COLO829 (cell line): ENCODE measurements at places on chromosomes 13 and 19.

DNA sequence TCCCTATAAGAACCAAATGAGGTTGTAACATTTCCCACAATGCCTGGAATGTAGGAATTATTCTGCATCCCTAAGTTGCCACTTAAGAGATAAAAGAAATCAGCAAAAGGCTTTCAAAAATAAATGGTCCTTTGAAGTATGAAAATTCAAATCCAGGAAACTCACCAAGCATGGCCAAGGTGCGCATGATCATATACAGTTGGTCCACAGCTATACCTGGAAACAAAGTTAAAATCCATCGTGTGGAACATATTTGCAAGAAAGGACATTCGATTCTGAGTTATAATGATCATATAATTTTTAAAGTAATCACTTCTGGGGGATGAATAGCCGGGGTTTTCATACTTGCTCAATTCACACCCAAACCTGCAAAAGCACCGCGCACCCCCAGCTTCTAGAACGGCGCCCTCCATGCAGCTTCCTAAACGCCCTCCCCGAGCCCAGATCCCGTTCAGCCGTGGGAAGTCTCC lies 525 bp downstream of the CARS2 start:
- DNase-seq, result no peak

DNA sequence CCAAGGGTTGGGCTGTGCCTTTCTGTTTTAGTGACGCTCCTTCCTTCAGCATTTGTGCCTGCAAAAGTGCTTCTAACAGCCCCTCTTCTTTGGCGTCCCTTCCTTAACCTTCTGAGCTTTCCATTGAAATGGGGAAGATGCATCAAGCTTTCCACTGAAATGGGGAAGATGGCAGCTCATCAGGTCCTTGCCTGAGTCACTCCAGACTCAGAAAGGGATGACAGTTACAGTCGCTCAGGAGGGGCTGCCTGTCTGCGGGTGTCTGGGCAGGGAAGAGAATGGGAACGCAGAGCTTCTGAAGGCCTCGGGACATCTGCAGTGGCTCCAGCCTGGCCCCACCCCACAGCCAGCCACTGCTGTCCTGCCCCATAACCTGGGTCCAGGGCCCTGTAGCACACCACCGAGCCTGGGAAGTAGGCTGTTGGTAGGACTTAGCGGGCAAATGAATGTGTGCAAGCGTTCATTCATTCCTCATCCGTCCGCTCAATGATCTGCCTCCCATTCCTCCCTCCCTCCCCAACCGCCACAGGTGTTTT lies 9.8 kb downstream of the AP1M1 start:
- DNase-seq, result no peak

- DNase-seq, result peak; percentile 51
Observed at GRCh38 chr19:43809762-43810696, 7.8 kb upstream of the LYPD5 start.

- peak; percentile 85 for DNase-seq
Observed at GRCh38 chr19:4555657-4556561, 3.6 kb downstream of the SEMA6B start.

GRCh38 chr19:4983346-4984105 lies 14.6 kb downstream of the KDM4B start:
- no peak for DNase-seq

GRCh38 chr13:106376401-106377112 lies 158.9 kb downstream of the EFNB2 start:
- peak; percentile 56 for DNase-seq

DNA sequence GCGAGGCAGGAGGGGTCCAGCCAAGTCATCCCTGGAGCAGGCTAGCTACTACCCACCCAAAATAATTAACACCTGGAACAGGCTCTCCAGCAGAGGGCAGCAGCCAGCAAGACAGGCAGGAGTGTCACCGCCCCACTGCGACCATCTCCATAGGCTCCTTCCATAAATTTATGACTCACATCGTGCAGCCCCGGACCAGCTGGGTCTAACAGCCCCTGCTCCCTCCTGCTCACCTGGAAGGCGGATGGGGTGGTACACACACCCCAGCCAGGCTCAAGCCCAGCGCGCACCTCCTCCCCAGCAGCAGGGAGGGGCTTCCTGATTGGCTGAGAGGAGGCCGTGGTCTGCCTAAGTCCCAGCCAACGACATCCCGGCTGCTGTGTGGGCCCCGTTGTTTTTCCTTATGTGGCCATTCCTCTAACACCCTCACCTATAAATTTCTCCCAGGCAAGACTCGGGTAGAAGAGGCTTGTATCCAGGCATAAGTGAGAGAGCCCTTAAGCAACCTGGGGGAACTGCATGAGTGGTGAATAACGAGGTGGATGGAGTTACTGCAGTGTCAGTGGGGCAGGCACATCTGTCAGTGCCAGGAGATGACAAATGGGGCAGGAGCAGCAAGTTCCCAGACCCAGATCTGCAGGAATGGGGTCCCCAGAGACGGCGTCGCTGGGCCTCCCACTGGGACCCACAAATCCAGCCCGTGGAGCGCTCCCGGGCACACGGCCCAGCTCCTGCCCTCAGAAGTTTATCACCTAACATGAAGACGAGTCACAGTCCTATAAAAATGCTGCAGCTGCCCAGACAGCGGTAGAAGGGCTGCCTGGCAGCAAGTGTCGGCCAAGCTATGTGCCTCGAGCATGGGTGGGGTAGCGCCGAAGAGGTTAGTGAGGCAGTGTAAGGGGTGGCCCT lies 43.1 kb downstream of the CEBPG start:
- DNase-seq, result peak; percentile 66

GRCh38 chr13:40146063-40146462 lies 490.6 kb downstream of the COG6 start:
- DNase-seq, result no peak

DNA sequence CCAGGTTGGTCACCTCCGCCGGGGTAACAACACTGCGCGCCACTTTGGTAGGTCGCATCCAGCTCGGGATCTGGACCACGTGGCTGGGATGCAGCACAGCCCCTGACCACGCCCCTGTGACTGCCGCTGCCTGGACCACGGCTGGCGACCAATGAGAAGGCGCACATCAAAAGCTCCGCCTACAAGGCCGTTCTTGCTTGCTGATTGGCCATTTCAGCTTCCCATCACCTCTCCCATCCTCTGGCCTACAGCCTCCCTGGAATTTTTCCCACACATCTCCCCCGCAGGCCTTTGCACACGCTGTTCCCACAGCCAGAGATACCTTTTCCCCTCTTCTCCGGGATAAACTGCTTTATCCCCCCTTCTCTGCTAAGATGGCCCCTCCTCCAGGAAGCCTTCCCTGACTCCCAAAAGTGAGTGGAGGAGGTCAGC lies 12.5 kb upstream of the MAP1S start:
- DNase-seq, result no peak

DNA sequence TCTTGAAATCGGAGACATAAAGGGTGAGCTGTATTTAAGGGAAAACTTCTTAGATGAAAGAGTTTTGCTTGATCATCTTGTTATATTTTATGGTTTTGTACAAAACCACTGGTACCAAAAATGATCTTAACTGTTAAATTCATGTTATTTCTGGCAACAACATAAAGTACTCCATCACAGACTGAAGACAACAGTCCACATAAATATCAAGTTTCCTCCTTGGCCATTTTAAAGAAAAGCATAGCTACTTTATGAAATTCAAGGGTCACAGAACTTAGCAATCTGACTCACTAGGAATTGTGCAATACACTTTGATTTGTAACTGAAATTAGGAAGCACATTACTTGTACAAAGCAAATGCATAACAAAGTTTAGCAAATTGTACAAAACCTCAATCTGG lies 66.3 kb downstream of the TBC1D4 start:
- DNase-seq, result no peak

- no peak for DNase-seq
Observed at GRCh38 chr13:78784014-78784750, 125.2 kb upstream of the OBI1 start.

DNA sequence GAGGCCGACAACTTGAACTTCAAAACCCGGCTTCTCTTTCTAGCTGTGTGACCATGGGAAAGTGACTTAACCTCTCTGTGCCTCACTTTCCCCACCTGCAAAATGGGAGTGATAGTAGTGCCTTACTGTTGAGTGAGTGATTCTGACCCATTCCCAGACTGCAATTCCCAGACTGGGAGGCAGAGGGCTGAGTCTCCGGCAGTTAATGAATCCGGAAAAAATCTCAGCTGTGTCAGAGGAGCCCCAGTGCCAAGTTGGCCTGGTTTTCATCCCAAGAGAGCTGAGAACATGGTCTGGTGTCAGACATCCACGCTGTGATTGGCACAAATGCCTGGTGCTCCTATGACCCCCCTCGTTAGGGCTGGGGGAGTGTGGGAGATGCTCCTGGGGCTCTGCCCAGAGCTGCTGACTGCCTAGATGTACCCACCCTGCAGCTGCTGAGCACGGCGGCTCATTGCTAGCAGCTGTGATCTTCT lies 50.0 kb downstream of the PIN1 start:
- no peak for DNase-seq

DNA sequence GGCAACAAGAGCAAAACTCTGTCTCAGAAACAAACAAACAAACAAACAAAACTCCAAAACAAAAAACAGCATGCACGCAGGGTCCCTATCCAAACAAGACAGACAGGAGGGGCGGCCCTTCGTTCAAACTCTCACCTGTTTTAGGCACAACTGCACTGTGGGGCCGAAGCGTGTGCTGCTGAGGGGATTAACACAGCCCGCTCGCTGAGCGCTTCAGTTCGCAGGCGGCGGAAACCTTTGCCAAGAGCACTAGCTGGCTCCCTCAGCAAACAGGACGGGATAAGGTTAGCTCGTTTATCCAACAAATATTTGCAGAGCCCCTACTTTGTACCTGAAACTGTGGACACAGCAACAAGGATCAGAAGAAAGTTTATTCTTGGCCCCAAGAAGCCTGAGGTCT lies 1.6 kb upstream of the ADPRHL1 start:
- DNase-seq, result no peak

- DNase-seq, result no peak
Observed at GRCh38 chr13:101382086-101382485, 34.2 kb downstream of the NALCN start.

DNA sequence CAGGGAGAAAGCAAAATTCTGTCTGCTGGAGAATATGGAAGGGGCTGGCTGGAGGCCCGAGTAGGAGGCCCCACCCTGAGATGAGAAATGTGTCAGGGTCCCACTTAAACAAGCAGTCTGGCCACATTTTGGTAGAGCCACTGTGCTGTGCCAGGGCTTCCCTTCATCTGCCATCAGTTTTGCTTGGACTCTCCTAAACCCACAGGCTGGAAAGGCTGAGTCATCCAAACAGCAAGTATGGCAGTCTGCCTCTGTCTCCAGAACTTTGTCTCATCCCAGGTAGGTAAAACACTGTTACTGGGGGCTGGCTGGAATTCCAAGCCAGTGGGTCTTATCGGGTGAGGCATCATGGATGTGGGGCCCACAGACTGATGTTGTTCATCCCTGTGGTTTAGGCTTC lies 1390.6 kb downstream of the UQCRFS1 start:
- no peak for DNase-seq

GRCh38 chr19:40703029-40703755 lies 12.7 kb upstream of the NUMBL start:
- DNase-seq, result no peak

DNA sequence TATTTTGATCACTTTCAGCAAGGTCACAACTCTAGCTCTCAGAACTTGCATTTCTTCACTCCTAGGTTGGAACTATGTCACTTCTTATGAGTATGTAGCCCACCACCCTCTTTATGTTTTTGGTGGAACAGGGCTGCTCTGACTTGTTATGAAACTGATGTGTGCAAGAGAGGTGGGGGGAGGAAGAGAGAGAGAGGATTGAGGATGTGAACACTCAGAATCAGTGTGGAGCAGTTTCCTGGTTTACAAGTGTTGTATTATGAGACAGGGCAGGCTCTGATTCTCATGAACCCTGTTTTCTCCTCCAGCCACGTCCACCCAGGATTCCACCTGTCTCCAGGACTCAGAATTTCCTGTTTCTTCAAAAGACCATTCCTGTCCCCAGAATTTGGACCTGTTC lies 16.1 kb downstream of the ZNF317 start:
- DNase-seq, result no peak

DNA sequence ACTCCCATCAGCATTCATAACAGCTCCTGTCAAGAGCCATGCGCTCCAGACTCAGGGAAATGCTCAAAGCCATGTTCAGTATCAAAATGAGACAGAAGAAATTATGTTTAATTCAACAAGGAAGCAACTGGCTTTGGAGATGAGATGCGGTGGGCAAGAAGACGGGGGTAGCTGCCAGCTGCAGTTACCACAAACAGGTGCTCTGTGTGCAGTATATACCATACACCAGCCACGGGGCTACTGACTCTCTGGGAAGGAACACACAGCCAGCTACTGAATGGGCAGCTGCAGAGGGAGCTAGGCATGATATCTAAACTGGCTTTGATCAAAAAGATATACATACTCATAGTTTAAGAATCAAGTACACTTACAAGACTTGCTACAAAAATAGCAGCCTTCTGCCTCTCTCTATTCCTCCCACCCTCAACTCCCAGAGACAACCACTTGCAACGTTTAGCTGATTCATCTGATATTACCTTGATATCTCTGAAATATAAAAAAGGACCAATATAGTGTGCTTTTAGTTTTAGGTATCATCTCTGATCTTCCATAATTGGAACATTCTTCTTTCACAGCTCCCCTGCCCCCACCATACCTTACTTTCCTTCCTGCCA lies 593.0 kb downstream of the UQCRFS1 start:
- no peak for DNase-seq

DNA sequence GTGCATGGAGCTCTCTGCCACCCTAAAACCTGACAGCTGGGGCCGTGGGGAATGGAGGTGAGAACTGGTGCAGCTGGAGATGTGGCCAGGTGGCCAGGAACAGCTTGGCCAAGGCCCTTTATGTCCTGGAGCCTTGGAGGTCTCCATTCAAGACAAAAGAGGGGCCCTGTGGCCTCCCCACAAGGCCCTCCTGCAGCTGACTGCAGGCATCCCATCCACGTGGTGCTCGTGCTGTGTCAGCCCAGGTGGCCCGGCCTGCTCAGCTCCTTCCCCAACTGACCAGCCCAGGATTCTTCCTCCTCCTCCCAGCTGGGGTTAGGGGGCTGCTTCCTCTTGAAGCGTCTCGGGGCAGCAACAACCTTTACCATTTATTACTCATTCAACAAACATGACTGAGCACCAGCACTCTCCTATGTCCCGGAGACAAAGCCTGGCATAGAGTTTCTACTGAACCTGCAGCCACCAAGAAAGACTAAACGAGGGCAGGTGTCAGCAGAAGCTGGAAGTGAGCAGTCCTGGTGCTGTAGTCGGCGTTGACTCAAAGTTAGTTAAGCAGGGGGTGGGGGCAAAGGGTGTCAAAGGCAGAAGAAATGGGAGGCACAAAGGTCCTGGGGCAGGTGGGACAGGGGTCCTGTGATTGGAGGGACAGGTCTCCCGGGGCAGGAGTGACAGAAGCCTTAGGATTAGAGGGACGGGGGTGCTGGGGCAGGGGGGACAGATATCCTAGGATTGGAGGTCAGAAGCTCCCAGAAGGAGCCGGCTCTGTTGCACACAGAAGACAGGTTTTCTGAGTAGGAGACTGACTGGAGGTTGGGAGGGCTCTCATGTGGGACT lies 23.3 kb upstream of the C13orf46 start:
- DNase-seq, result no peak

- DNase-seq, result no peak
Observed at GRCh38 chr13:35512271-35512920, 35.9 kb upstream of the MAB21L1 start.
